ENCODE measurements at places on chromosomes 4 and X.

- DNase-seq: peak; percentile 22
These were observed 22.3 kb downstream of the AMOT start for GRCh38 chrX:112818114-112819007.

DNA sequence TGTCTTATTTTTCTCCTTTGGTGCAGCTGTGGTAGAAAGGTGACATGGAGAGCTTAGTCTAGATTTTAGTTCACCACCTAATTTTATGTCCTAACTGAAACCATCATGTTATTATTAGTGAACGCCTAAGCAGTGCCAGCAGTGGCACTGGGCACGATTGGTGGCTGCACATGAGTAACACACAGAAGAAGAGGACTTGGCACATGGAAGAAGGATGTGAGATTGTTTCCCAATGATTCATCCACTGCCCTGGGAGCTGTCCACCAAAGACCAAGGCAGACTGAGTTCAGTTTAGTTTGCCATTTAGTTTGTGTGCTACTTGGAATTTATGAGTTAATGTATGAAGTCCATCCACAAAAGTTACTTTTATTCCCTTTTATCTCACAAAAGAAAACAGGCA, 68.1 kb upstream of the NAP1L5 start:
- DNase-seq: no peak

DNA sequence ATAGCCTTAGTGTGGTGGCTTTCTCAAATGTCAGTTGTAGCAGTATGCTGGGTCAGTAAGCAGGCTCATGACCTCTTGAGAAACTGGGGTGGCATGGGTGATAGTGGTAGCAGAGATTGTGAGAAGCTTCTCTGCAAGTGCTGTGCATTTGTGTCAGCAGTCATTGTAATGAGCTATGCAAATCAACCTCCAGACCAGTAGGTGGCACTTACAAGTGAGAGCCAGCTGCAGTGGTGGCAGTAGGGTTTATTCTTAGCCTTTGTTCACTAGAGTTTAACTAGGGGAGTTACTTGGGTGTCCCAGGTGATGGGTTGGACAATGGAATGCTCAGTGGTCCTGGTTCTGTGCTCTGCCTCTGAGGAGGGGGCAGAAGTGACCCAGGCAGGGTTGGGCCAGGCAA, 818.7 kb downstream of the PCDH7 start:
- no peak for DNase-seq

DNA sequence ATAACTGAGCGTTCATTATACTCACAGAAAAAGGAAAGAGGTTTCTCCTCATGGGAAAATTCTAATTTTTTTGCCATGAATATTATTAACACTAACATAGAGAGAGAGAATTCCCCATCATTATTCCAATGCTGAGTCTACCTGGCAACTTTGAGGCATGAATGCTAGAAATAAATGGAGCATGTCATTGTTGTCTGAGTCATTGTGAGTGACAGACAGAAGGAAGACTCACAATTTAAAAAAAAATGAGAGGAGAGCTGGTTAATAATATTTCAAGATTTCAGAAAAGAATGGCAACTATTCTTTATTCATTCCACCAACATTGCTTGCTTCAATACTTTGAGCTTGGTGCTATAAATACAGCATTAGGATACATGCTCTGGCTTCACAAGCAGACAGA, 170.4 kb upstream of the HS3ST1 start:
- DNase-seq: no peak

GRCh38 chr4:2878346-2878745, 34.7 kb downstream of the ADD1 start:
- no peak for DNase-seq

- DNase-seq: no peak
These were observed at the start of gene UBL4A for GRCh38 chrX:154486396-154487207. UBL4A (minus strand) TSS chrX:154486615; CDS start chrX:154486584, 31 bp downstream.

GRCh38 chr4:55397520-55398321, 2.0 kb downstream of the TMEM165 start:
- DNase-seq: no peak

DNA sequence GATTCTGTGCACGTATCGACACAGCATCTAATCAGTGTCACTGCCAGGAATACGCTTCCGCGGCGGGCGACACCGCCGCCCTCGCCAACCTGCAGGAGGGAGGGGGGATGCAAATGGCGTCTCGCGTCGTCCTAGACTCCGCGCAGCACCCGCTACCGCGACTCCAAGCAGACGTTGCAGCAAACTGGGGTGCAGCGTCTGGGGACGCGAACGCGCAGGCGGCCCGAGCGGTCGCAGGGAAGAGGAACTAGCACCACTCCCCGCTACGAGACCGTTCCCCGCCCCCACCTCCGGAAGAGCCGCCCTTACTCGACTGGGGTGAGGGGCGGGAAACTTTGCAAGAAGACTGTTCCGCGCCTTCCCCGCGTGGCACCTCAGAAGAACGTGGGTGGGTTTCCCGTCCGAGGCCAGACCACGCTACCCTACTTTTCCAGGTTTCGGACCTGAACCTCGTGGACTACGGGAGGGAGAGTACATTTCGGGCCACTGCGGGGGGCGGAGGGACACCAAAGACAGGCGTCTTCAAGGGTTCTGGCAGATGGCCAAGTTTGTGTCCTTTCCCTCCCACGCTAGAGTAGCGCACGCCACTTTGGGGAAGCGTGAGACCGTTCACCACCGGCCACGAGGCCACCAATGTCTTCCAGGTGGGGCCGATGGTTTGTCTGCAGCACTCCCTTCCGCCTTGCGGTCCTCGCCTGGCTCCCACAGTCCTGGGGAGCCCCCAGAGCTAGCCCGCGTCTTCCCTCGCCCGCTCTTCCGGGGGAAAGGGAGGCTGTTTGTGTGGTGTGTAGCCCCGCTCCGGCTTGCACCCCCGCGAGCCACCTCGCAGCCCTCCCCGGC, 78.0 kb upstream of the BCOR start:
- DNase-seq: no peak

GRCh38 chr4:104532677-104533076, 38.0 kb upstream of the CXXC4 start:
- no peak for DNase-seq

GRCh38 chr4:122377352-122377751, 1.5 kb upstream of the ADAD1 start:
- DNase-seq: no peak

- DNase-seq: no peak
These were observed 678 bp downstream of the BMP3 start for GRCh38 chr4:81030981-81031791.

DNA sequence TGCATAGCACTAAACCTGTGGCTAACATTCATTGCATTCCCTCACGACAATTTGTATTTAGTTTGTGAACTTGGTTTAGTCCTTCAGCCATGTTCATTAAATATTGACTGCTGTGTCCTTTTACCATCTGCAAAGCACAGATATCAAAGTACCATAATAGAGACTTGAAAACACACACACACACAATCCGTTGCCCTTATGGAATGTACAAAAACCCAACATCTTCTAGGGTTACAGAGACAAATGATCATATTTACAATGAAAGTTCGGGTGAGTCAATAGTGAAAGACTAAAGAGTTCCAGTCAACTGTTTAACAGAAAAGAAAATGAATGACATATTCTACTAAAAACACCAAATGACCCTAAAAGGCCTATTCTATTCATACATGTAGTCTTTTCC, 50.8 kb upstream of the TXK start:
- no peak for DNase-seq

DNA sequence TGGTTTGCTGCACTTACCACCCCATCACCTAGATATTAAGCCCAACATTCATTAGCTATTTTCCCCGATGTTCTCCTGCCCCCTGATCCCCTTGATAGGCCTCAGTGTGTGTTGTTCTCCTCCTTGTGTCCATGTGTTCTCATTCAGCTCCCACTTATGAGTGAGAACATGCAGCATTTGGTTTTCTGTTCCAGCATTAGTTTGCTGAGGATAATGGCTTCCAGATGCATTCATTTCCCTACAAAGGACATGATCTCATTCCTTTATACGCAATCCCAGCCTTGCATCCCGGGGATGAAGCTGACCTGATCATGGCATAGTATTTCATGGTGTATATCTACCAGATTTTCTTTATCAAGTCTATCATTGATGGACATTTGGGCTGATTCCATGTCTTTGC, 99.0 kb upstream of the DCAF12L2 start:
- no peak for DNase-seq

DNA sequence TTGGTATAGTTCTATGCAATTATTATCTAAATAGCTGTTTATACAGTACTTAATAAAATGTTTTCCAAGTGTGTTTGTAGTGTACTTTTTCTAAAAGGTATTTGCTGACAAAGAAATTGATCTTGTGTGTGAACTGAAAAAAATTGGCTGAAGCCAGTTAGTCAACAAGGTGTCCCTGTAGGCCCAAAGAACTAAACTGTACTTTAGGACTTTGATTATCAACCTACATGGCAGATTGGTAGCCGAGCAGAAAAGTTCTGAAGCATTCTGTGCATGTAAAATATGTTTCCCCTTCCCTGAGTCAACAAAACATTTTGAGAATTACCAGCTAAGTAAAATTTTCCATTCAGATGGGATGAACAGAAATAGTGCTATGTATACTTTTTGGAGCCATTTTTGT, 21.0 kb downstream of the ADH5 start:
- no peak for DNase-seq

- DNase-seq: no peak
These were observed 211.2 kb downstream of the ANK2 start for GRCh38 chr4:113260688-113261087.

GRCh38 chr4:72689923-72690322, 120.9 kb upstream of the ADAMTS3 start:
- DNase-seq: no peak

GRCh38 chrX:39017716-39018115, 216.5 kb downstream of the MID1IP1 start:
- no peak for DNase-seq

DNA sequence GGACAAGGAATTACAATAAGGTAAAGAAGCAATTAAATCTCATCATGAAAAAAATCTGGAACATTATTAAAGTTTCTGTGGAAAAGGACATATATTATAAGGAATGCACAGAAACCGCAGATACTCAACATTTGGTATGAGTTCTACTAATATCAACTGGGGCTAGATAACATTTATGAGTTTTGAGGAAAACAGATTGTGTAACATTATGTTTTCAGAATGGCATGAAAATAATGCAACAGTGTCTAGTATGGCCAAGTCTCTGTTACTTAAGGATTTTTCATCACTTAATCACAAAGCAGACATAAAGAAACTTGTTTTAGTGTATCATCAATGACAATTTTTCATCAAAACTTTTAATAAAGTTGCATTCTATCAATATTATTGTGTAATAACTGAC, 785.0 kb downstream of the GLUD2 start:
- DNase-seq: no peak

- no peak for DNase-seq
These were observed 163.1 kb upstream of the MID1 start for GRCh38 chrX:10783451-10783995.

DNA sequence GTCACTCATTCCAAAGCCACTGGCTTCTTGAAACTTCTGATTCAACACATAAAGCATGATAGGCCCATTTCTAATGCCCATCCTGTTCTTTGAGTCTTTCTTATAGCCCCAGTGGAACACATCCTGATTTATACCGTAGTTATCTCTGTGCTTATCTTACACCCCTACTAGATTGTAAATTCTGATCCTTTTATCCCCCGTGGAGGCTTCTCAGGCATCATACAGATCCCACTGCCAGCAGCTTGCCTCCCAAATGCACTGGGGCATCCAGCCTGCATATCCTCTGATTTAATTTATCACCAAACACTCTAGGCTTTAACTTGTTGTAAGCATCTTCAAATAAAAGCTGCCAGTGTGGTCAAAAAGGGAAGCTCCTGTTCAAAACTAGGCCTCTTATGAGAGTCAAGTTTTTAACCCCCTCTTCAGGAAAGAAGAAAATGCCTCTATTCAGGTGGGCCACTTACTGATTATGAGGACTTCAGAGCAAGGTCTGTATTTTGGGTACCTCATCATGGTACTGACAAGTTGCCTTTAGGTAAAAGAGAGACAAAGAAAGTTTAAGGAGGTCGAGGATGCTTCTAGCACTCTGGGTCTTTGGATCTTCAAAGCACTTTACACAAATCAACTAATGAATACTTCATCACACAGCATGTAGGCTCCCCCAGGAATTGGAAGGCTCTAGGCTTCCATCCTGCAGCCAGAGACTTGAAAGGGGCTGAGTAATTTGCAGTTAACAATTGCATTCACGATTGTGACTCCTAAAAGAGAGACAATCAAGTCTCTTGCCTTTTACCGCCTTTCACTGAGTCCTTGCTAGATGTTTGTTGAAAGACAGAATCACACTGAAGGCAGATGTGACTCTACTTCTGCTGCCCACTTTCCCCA, 95.8 kb upstream of the LDB2 start:
- no peak for DNase-seq

DNA sequence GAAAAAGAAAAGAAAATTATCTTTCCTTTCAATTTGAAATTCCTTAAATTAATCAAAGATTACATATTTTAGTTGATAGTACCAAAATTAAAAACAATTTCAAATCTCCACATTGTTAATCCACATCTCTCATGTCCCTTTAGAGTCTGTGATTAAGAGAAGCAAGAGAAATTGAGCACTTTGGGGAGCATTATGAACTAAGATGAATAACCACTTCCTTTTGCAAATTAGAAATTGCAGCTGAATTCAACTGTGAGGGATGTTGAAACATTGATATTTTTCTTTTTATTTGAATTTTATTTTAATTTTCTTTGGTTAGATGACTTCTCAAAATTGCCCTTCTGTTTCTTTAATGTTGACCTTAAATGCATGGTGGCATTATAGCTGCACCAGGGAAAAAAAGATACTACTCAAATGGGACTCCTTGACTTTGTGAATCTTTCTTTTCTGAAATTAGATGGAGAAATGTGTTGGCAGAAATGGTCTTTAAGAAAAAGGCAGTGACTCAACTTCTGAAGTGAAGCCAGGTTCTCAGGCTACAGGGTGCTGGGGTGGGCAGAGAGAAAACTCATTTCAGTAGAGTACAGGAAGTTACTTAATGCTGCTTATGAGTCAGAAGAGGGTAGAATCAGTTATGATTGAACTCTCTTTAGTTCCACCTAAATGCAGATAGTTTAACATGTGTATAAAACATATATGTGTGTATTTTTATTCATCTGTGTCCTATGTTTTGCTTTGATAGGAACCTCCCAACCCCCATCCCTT, 92.0 kb upstream of the TNIP3 start:
- no peak for DNase-seq

DNA sequence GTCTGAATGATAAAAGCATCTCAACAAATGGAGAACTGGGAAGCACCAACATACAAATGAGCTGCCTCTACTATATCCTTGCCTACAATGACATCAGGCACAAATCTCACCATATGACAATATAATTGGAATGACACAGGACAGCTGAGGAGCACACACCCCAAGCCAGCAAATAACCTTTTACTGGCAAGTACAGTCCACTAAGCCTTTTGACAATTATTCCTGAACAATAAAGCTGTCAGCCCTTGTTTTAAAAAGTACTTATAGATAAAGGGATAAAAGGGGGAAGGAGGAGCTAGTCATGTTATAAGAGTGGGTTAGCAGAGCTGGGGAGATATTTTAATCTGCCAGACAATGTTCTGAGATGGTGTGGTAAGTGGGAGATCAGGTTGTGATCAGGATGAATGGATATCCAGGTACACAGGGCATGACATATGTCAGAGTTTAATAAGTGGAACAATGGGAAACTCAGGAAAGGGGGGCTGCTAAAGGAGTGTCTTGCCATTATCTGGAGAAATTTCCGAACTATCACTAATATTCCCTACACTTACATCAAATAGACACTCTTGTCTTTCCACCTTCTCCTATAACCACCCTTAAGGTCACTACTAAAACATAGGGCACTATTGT, 127.6 kb downstream of the GPC3 start:
- no peak for DNase-seq

Measured in NCI-H1436 treated with DMSO at 0.1 percent for 48 hours (cell line).